K562 (cell line): ENCODE measurements at places on chromosomes 7 and 10. TPM values are rescaled to one million over a fixed set of nuclear protein-coding genes. Genes with fewer than 3 reads are reported as not detected.

DNA sequence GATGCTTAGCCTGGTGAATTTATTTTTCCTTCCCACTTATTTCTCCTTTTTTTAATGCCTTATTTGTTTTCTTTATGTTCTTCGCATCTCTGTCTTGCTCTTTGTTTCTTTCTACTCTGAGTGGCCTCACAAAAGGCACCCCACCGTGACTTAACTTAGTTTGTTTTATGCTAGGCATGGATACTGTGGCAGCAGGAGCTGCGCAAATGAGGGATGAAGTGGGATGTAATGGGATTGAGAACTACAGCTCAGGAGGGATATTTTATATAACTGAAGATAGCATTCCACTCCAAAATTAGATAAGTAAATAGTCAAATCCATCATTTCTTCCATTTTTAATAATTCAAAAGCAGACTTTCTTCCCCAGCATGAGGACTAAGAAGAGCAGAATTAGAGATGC is 1.7 kb upstream of the CACNA2D1 start:
- no peak for DNase-seq

DNA sequence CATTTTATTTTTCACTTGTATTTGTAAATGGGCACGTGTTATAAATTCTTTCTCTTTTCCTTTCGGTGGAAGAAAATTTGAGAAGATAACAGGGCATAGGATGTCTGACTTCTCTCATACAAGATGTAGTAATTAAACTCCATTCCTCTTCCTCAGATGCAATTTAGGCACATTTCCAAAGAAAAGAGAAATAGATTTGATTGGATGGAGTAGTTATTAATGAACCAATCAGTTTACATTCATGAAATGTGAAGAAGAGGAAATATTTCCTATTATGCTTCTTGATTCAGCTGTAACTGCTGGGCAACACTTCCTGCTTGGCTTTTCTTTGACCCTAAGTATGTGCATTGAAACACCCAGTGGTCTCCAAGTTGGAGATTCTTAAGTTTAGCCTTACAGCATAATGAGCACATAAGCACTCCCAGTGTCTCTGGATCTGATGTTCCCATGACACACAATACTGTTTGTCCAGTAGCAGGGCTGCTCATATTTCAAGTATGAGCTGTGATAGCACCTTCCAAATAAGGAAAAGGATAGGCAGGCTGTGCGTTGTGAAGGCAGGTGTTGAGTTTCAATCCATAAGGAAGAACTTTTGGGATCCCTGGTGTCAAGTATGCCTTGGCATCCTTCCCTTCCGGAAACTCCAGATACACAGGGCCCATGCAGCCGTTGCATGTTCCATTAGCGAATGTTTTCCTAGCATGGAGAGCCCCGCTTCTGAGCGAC is 33.4 kb upstream of the COBL start:
- no peak for DNase-seq

DNA sequence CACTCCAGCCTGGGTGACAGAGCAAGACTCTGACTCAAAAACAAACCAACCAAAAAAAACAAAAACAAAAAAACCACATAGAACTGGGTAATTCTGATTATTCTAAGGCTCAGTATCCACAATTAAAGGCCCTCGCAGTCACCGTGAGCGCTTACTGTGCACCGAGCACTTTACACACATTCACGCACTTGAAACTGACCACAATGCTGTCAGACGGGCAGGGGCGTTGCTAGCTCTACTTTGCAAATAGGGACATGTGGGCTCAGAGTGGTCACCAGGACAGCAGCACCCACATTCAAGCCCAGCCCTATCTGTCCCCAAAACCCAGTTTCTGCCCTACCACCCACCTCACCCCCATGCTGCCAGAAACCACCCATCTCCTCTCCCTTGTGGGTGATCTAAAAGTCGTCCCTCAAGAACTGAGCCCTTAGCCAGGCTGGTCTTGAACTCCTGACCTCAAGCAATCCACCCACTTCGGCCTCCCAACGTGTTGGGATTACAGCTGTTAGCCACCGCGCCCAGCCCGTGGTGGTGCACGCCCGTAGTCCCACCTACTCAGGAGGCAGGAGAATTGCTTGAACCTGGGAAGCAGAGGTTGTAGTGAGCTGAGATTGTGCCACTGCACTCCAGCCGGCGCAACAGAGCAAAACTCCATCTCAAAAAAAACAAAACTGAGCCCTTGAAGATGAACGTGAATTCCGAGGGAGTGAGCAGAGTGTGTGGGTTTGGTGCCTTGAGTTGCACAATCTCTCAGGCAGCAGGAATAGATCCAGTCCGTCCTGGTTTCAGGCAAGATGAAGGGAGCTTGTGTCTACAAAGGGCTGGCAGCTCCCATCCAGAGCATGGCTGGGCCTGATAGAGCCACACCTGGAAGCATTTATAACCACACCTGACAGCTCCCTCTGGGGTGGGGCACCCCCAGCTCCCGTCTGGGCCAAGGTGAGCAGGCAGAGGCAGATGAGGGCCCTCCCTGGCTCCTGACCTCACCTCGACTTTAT is 5.4 kb upstream of the HSPB1 start:
- no peak for DNase-seq

GRCh38 chr10:125633517-125633999 is 49.4 kb downstream of the TEX36 start:
- DNase-seq = no peak

- no peak for DNase-seq
Observed at GRCh38 chr10:871951-872403, 59.5 kb downstream of the LARP4B start.

DNA sequence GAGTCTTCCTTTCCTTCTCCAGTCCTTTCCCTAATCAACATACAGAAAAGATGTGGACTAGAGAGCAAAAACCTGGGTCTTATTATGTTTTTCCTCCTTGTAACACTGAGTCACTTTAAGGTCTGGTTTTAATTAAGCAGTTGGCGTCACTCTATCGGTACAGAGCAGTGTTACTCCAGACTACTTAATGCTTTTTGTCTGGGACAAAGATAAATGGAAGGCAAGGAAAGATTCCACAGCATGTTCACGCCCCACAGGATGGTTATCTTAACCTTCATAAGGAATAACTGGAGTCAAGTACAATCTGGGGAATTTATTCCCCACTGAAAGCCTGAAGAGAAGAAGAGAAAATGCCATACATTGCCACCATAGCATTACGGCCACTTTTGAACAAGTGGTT is 145.7 kb downstream of the ELAPOR2 start:
- no peak for DNase-seq

- DNase-seq = no peak
Observed at GRCh38 chr10:111936143-111936542, 247.4 kb downstream of the GPAM start.

- DNase-seq = no peak
Observed at GRCh38 chr10:21495002-21495751, 30.3 kb downstream of the SKIDA1 start.

DNA sequence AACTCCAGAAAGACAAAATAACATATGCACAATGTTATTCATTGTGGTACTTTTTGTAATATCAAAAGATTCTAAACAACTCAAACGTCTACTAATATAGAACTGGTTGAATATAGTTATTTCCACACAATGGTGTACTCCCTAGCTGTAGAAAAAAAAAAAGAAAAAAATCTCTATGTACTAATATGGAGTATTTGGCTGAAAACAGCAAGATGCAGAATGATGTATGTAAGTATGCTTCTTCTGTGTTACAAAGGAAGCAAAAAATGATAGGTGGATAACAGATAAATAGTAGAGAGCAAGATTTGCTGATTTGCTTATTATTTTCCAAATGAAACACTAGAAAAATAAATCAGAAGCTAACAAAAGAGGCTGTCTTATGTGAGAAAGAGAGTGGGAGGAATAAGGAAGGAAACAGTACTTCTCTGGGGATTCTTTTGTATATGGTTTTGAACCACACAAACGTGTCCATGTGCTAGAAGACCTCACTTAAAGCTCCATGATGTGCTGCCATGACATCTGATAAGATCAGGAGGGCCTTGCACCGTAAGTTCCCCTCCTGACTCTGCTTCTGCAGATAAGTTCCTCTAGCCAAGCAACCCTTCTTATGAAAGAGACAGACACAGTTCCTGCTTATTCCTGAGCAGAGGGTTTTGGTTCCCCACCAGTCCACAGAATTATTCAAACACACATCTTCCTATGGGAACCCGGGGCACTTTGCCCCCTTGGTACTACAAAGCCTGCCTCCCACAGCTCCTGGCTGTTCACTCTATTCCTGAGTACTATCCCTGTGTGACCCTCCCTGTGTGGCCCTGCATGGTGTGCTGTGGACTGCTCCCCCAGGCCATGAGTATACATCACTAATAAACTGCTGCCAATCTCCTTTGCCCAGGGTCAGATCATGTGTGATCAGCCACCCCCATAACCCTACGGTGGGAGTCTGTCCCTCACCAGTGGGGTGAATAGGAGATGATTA is 159.1 kb downstream of the CCDC71L start:
- peak; percentile 66 for DNase-seq

GRCh38 chr10:60862517-60862916 is 81.5 kb downstream of the RHOBTB1 start:
- DNase-seq = no peak

DNA sequence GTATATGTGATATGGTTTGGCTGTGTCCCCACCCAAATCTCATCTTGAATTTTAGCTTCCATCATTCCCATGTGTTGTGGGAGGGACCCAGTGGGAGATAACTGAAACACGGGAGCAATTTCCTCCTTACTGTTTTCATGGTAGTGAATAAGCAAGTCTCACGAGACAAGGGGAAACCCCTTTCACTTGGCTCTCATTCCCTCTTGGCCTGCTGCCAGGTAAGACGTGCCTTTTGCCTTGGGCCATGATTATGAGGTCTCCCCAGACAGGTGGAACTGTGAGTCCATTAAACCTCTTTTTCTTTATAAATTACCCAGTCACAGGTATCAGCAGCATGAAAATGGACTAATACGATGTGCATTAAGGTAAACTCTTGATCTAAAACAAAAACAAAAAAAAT is 357.1 kb upstream of the AOAH start:
- DNase-seq = no peak

DNA sequence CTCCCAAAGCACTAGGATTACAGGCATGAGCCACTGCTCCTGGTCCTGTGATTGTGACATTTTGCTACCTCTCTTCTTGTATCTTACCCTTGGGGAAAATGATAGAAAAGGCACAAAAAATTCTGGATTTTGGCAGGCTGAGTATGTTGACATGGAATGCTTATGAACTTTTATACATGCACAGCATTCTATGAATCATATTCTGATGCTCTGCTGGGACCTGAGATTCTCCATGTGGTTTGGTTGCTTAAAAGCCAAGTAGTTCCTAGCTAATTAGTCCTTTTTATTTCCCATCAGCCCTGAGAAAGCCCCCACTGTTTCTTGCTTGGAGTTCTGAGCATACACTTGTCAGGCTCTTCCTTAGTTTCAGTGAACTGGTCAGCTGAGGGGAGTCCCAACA is 8.3 kb upstream of the KAZALD1 start:
- DNase-seq = no peak

- DNase-seq = no peak
Observed at GRCh38 chr10:58887474-58887873, 289.0 kb upstream of the PHYHIPL start.

Gene CYP2E1
- 1.0 and 1.6 TPM in 2 replicates for total RNA-seq

Gene TCERG1L
- total RNA-seq = not detected in 2 replicates

Gene AS3MT
- total RNA-seq = 0.25 and 0.29 TPM in 2 replicates

Gene PPP1R17
- total RNA-seq = not detected in 2 replicates

Gene DPYSL4
- 0.11 TPM in 1 of 2 replicates, not detected in the other for total RNA-seq

Gene GPR146
- 1.9 and 2.6 TPM in 2 replicates for total RNA-seq

Gene ZNF467
- total RNA-seq = 14.2 and 16.2 TPM in 2 replicates

Gene CLEC5A
- total RNA-seq = not detected in 2 replicates

Gene SLC26A3
- total RNA-seq = 0.86 and 1.1 TPM in 2 replicates
